Stimulated activated CD4-positive, alpha-beta T cell treated with anti-CD3 and anti-CD28 coated beads, Interleukin-4, amount 100 ng/mL, for 1 hour (primary cell): ENCODE measurements at places on chromosomes 5 and 9.

DNA sequence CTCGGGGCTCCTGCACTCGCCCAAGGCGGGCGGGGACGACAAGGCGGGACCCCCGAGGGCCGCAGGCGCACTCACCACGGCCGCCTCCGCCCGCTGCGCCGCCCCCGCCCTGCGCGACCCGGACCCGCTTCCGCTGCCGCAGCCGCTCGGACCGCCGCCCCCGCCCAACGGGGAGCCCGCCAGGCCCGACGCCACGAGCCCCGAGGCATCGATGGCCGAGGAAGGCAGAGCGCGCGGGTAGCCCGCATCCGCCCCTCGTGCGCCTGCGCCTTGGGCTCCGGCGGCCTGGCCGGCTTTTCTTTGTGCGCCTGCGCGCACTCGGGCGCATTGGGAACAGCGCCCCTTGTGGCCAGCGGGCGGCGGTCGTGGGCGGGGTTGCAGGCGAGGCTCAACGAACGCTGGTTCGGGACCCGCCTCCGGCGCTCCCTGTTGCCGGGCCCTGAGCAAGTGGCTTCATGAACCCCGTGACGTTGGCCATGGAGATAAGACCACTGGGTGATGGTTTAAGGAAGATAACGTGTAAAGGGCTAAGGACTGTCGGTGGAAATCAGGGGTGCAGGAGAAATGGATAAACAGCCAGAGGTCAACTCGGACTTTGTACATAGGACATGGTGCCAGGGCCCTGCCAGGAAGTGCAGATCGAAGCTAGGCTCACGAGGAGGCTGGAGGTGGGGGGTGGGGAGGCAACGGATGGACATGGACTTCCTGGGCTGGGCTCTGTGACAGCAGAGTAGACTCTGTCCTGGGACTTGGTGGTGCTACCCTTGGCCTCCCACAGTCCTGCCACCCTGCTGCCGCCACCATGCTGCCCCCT is at the start of the genes C8G and FBXW5:
TSS of gene C8G (plus strand) at position 725 of the 814 bp plus-strand sequence. CDS start at position 803, 78 bp downstream.
TSS of gene FBXW5 (minus strand) at position 220 of the 814 bp plus-strand sequence. CDS start 655 bp downstream, outside the sequence.
- peak; percentile 94 for DNase-seq

GRCh38 chr5:27497491-27497890 is 459.1 kb upstream of the CDH9 start:
- DNase-seq: no peak

DNA sequence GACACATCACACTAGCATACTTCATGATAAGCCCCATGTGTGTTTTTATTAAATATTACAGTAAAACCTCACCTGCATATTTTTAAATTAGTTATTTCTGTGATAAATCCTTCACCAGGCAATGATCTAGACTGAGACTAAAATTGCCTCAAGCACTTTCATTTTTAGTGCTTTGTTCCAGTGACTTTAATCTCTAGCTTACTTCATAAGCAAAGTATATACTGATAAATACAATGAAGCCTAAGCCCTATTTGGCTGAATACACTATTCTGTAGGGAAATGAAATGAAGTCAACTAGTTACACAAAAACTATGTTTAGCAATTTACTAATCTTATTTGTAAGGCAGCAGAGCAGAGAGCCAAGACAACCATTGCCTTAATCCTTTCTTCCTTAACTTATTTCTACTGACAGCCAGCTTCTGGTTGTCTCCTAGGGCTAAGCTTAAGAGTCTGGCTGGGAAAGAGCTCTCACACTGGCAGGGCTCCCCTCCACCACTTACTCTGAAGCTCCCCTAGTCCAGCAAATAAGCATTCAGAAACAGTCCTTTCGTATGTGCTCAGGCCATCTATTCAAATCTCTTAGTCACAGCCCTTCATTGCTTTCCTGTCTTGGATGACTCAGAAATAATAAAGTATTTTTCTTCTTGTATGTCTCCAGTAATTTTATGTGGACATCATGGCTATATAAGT is 31.4 kb upstream of the MTAP start:
- no peak for DNase-seq

DNA sequence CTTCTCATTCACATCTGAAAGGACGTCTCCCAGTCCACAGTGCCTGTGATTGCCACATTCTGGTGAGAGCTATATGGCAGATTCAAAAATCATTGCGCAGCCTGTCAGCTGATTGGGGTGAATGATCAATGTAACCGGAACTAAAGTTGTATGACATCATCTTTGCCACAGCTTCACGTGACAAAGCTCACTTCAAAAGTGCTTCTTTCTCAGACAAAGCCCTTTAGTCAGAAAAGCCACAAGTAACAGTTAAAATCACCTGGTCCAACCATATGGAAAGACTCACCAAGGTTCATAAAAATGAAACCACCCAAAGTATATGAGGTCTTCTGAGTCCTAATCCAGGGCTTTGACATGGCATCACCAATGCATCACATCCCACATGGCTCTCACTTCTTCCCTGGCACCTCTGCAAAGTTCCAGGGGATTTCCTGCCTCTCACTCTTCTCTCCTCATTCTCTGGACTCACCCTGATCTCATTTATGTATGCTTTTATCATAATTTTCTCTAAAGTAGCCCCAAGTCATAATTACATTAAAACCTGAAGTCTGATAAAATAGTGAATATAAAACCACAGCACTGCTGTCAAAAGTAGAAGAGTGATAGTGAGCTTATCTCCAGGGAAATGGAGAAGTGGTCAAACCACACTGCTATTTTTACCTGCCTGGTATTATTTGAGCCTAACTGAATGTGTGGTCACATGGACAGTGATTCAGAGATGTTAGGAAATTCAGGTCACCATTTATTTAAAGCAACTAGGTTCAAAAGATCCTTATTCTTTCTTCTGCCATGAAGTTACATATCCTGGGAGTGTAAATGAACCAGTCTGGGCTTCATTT is 193.1 kb upstream of the PTGER4 start:
- DNase-seq: peak; percentile 35

GRCh38 chr9:21402386-21403251 is 6.3 kb upstream of the IFNA8 start:
- DNase-seq: peak; percentile 10

DNA sequence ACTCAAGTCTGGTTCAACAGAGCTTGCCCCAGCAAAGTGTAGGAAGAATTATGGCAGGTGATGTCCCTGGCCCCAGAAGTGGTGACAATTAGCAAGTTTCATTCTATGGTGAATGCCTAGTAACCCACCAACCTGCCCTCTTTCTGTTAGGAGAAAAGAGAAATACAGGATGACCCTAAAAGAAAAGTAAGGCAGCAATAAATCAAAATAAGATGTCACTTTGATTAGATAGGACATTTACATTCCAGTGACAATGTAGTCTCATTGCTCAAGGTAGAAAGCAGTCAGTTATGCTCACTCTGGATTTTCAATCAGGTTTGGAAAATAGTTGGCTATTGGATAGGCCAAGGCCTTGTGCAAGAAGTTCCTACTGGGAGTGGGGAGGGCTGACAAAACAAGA is 5.6 kb upstream of the HSPA9 start:
- DNase-seq: no peak
